Glutamatergic neuron (in vitro differentiated cells): ENCODE measurements at places on chromosomes 7 and 10.

GRCh38 chr10:120749856-120750566 lies 101.2 kb upstream of the WDR11 start:
- no peak for DNase-seq

DNA sequence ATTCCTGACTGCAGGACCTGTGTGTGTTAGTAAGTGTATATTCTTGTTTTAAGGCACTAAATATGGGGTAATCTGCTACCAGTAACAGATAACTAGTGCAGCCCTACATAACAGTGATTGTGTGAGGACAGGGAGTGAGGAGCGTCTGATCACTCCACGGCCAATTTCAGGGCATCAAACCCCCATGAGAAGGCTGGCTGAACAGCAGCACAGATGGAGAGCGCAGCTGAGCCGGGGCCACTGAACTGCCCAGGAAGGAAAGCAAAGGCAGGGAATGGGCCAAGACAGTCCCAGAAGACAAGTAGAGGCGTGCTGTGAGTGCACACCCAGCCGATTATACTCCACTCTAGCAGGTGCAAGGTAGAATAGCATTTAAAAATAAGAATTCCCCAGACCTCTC lies 157.1 kb upstream of the CHST15 start:
- no peak for DNase-seq

DNA sequence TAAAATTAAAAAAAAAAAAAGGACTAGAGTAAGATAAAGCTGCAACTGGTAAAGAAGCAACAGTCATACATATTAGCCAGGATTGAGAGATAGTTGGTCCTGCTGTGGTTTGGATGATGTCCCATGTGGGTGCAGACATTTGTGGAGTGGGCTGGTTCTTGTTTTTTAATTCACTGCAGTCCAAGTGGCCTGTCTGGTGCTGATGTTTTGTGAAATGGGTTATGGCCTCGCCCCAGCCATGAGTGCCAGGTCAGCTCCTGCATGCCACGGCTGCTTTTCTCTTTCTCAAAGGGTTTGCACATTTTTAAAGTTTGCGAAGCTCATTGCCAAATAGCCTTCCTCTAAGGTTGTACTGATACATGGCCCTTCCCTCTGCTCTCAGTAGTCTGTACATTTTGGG lies 14.1 kb upstream of the BTBD16 start:
- no peak for DNase-seq

- no peak for DNase-seq
Observed at GRCh38 chr10:7610651-7611389, 55.9 kb downstream of the ITIH5 start.

- no peak for DNase-seq
Observed at GRCh38 chr7:22357311-22358175, 589 bp upstream of the RAPGEF5 start.

GRCh38 chr7:70416986-70417655 lies 714.8 kb upstream of the GALNT17 start:
- peak; percentile 64 for DNase-seq

DNA sequence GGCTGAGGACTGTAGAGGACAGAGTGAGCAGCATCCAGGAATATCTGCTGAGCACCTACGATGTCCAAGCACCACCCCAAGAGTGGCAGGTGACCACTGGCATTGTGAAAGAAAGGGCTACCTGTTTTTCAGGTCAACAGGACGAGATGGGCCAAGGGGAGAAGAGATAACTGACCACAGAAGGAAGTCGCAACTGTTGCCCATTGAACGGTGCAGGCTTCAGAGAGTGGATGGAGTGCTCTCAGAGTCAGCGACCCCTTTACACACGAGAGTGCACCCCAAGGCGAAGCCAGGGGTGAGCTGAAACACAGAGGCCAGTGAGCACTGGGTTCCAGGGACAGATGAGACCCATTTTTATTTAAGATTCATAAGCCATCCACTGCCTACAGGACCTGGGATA lies 42.3 kb downstream of the HIPK2 start:
- DNase-seq: no peak

- no peak for DNase-seq
Observed at GRCh38 chr7:30760514-30761213, 8.7 kb downstream of the INMT start.

- DNase-seq: no peak
Observed at GRCh38 chr7:158740013-158740656, 35.5 kb upstream of the NCAPG2 start.

GRCh38 chr7:155206318-155207020 lies 91.2 kb upstream of the INSIG1 start:
- no peak for DNase-seq

GRCh38 chr7:79528421-79528820 lies 75.0 kb upstream of the MAGI2 start:
- no peak for DNase-seq

- no peak for DNase-seq
Observed at GRCh38 chr7:112414855-112415490, 35.3 kb upstream of the IFRD1 start.

GRCh38 chr7:120227255-120227654 lies 45.7 kb upstream of the KCND2 start:
- no peak for DNase-seq

GRCh38 chr7:33829536-33829935 lies 75.8 kb upstream of the BMPER start:
- no peak for DNase-seq

DNA sequence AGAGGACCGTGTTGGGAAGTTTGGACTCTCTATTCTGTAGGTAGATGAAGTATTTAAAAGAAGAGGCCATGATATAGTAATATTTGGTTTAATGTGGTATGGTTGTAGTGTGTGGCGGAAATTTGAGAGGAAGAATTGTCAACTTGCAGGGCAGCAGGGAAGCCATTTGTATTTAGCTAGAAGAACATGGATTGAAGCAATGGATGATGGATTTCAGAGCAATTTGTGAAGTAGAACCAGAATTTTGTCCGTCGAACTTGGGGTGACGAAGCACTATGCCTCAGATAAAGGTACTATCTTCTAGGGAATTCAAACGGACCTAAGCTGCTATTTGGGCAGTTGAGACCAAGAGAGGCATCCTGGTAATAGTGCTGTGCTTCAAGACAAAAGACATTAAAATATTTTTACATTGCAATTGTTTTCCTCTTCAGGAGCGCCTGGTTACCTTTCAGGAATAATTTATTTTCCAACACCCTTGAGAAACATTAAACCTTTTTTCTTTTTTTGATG lies 615 bp upstream of the WBP1L start:
- no peak for DNase-seq

GRCh38 chr10:31484431-31485135 lies 165.6 kb downstream of the ZEB1 start:
- DNase-seq: no peak

DNA sequence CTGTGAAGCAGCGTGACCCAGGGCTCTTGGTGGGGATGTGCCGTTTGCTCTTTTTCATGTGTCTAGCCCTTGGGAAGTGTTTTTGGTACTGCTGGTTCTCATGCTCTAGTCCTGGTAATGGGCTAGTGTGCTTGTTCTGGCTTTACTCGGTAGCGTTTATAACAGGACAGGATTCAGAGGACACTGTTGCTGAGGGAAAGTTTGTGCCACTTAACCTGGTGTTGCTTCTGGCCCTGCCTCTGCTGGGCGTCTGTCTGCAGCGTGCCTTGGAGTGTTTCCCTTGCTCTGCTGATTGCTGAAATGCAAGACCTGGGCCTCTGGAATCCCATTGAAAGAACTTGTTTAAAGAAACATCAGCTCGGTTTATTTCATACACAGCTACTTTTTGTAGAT lies 35.0 kb downstream of the INPP5A start:
- peak; percentile 19 for DNase-seq

GRCh38 chr10:49176310-49177268 lies 11.6 kb downstream of the TMEM273 start:
- peak; percentile 60 for DNase-seq

DNA sequence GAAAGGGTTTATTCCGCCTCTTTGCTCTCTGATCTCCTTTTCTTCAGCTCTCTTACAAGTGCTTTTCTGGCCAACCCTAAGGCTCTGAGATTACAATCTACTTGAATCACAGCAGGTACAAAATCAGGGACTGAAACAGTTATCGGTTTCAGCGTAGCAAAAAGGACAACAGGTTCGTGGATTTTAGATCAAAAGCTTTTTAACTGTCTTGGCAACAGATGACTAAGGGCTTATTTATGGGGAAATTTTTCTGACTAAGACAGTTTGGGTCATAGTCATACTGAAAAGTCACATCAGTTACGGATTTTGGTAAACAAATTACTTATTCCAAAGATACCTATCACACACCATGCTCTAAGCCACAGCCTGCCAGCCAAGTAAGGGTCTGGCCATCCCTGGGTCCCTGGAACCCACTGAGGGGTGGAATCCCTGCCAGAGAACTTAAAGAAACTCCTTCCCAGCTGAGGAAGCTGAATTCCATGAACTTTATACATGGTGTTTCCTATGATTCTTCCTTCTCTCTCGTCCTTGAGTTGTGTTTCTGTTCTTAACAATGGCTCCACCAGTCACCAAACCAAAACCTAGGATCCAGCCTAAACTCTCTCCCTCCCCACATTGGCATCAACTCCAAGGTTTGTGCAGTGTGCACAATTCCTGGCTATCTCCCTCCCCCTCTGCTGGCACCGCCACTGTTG lies 169.3 kb downstream of the FAM107B start:
- no peak for DNase-seq

GRCh38 chr7:40571796-40572195 lies 437.0 kb downstream of the SUGCT start:
- DNase-seq: peak; percentile 16

DNA sequence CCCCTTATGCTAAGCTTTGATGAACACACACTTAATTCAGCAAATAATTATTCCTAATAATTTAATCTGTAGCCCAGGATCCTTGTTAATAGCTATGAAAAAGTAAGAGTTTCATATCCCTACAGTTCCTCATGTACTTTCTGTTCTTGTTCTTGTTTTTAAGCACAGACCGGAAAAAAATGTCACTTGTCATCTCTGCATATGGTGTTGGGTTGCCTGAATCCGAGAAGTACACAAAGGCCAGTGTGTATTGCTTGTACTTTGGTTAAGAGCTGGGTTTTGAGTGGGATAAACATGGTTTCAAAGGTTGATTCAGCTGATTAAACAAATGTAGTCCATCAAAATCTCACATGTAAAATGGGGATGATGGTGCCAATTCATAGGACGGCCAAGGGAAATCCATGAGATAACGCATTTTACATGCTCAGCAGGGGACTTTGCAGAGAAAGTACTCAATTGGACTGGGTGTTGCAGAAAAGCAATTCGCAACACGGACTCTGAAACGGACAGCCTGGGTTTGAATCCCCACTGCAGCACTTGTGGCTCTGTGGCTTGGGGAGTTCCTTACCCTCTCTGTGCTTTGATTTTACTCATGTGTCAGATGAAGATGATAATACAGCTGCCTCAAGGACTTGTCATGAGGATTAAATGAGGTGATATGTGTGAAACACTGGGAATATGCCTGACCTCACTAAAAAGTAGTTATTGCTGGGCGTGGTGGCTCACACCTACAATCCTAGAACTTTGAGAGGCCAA lies 71.7 kb downstream of the MAP3K8 start:
- DNase-seq: no peak

- DNase-seq: no peak
Observed at GRCh38 chr7:15831606-15832005, 145.1 kb upstream of the MEOX2 start.

DNA sequence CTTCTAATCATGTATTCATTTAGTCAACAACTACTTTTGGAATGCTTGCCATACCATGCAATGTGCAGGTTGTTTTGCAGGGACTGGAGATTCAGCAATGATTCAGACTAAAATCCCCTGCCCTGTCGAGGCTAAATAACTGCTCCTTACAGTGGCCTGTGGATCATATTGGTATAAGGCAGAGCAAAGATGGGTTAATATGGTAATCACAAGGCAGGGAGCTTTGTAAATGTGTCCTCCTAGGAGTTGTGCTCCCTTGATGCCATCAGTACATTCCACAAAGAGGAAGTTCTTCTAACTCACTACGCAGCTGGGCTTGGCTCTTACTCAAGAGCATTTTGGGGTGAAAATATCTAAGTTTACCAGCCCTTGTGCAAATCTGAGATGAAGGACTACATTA lies 614 bp upstream of the IFIT2 start:
- no peak for DNase-seq

DNA sequence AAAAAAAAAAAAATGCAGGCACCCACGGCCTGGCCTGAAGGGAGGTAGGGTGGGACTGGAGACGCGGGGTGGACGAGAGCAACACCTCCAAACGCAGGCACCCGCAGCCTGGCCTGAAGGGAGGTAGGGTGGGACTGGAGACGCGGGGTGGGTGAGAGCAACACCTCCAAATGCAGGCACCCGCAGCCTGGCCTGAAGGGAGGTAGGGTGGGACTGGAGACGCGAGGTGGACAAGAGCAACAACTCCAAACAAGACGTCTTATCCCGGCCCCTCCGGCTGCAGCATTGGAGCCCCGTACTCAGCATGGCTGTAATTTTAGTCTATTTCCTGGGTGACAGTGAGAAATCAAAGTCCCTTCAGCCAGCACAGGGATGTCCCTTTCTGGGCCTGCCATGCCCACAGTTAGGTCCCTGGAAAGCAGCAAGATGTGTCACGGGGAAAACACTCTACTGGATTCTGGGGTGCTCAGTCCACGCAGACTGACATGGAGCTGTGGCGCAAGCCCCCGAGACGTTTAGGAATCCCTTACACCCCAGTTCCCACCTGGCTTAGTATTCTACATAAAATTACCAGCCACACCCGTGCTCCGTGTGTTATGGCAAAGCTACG lies 119.9 kb downstream of the WDR37 start:
- DNase-seq: no peak

GRCh38 chr7:51198654-51199053 lies 118.0 kb downstream of the COBL start:
- DNase-seq: no peak

GRCh38 chr7:54785261-54785660 lies 26.2 kb upstream of the SEC61G start:
- DNase-seq: no peak

DNA sequence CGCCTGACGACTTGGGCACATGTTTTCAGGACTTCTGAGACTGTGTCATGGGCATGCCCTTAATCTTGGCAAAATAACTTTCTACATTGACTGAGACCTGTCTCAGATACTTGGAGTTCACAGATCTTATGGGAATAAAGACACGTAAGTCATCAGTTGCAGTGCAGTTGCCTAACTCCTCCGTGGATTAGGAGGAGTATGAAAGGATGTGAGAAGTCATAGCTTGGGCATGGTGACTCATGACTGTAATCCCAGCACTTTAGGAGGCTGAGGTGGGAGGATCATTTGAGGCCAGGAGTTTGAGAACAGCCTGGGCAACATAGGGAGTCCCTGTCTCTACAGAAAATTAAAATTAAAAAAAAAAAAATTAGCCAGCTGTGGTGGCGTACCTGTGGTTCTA lies 49.6 kb downstream of the EXOC6 start:
- DNase-seq: no peak

GRCh38 chr10:119268871-119269506 lies 61.6 kb downstream of the GRK5 start:
- no peak for DNase-seq

GRCh38 chr7:120742372-120742771 lies 115.6 kb downstream of the TSPAN12 start:
- DNase-seq: peak; percentile 55

- DNase-seq: no peak
Observed at GRCh38 chr7:22343612-22344011, 13.3 kb downstream of the RAPGEF5 start.

GRCh38 chr10:112160834-112161233 lies 22.7 kb downstream of the GPAM start:
- no peak for DNase-seq

- no peak for DNase-seq
Observed at GRCh38 chr10:59361663-59362143, 646 bp downstream of the FAM13C start.

- no peak for DNase-seq
Observed at GRCh38 chr10:11799736-11800080, 23.4 kb upstream of the PROSER2 start.
